ENCODE measurements at places on chromosomes 11 and 22.

- DNase-seq: no peak
These were observed 2.3 kb upstream of the CCDC88B start for GRCh38 chr11:64337538-64338249.

DNA sequence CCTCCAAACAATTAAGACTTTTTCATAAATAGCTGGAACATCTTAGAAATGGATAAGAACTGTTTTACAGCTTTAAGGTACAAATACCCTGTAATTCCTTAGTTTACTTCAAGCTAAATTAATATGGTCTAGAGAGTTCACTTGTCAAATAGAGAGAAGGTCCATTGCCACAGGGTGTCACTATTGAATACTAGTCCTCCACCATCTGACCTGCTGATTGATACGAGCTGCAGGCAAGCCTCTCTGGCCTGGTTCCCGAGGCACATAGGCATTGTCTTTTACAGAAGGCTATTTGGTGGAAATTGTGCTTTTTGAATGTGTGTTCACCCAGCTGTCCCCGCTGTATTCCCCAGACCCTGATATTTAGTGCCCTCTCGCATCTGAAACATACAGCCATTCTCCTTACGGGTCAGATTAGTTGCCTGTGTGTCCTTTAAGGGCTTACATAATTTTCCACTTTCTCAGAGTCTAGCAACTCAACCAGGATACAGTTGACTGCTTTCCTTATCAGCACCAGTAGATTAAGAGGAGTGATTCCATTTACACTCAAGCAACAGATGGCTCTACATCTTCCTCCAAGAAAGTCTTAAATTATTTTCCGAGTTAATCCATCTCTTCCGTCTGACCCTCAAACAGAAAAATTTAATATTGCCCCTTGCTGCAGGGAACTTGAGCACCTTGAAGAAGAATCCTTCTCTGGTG lies 788.8 kb upstream of the FAT3 start:
- no peak for DNase-seq

- no peak for DNase-seq
These were observed 8.6 kb downstream of the OR51T1 start for GRCh38 chr11:4890279-4890678.

- DNase-seq: no peak
These were observed 119.0 kb upstream of the TP53AIP1 start for GRCh38 chr11:129061492-129062230.

DNA sequence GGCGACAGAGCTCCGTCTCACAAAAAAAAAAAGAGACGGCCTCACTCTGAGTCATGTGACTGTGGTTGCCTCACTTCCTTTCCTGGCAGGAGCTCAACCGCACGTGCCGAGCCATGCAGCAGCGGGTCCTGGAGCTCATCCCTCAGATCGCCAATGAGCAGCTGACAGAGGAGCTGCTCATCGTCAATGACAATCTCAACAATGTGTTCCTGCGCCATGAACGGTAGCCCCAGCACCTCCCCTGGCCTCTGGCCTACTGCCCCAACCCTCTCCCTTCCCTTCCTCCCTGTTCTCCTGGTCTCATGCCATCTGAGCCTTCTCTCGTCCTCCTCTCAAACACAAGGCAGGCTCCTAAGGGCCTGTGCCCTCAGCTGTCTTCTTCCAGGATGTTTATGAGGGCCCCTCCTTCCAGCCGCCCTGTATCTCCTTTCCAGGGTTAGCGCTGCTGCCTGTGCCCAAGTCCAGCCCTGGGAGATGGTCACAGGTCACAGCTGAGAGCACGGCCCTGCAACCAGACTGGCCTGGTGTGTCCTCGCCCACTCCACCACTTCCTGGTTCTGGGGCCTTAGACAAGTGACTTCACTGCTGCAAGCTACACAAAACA lies 30.7 kb downstream of the TOM1 start:
- peak; percentile 51 for DNase-seq

All from stimulated activated CD4-positive, alpha-beta T cell treated with anti-CD3 and anti-CD28 coated beads, Interleukin-12 subunit alpha, Interleukin-12 subunit beta, amount 100 ng/mL, for 4 hours (primary cell).